ENCODE measurements at places on chromosomes 1 and 21. TPM values are rescaled to one million over a fixed set of nuclear protein-coding genes. Genes with fewer than 3 reads are reported as not detected.

Gene GPR52
- 0.12 TPM for total RNA-seq

Gene THEM5
- not detected for total RNA-seq

Gene CA6
- not detected for total RNA-seq

Gene ASTN1
- total RNA-seq, result not detected

Gene CALML6
- total RNA-seq, result 0.49 TPM

Gene TXLNA
- total RNA-seq, result 26.5 TPM

Gene DRAXIN
- total RNA-seq, result 0.10 TPM

Gene PLCH2
- 0.28 TPM for total RNA-seq

Gene PPP1R8
- 33.9 TPM for total RNA-seq

Gene SPAG17
- total RNA-seq, result not detected

Gene GNG5
- total RNA-seq, result 190 TPM

Gene REN
- 0.13 TPM for total RNA-seq

Gene PKNOX1
- 5.3 TPM for total RNA-seq

Gene DCST1
- not detected for total RNA-seq

Gene STIL
- 9.9 TPM for total RNA-seq

Gene ANKRD35
- total RNA-seq, result not detected

Gene TESK2
- total RNA-seq, result 0.14 TPM

Gene PATJ
- total RNA-seq, result 4.6 TPM

Gene DCST2
- total RNA-seq, result 0.17 TPM

Gene NDC1
- 23.7 TPM for total RNA-seq

Gene SHISA4
- 12.1 TPM for total RNA-seq

Gene LEFTY1
- total RNA-seq, result 0.50 TPM

Gene TDRD5
- total RNA-seq, result 0.08 TPM

Gene TMPRSS15
- not detected for total RNA-seq

Gene CYP4A22
- total RNA-seq, result not detected

Gene THAP3
- 16.9 TPM for total RNA-seq

Gene AMIGO1
- total RNA-seq, result 1.2 TPM

Gene GRIK1
- not detected for total RNA-seq

Gene GNPAT
- total RNA-seq, result 38.0 TPM

Gene ST6GALNAC5
- total RNA-seq, result not detected

Gene RCSD1
- total RNA-seq, result 0.06 TPM

Gene S100A8
- not detected for total RNA-seq

Gene C1orf116
- total RNA-seq, result 4.9 TPM

Gene WDR47
- total RNA-seq, result 8.2 TPM

Gene ACTA1
- 0.15 TPM for total RNA-seq

Gene KRTAP13-2
- total RNA-seq, result not detected

Gene RHOU
- total RNA-seq, result 6.4 TPM

Gene FAM151A
- 0.14 TPM for total RNA-seq

Data from A549 treated with GW870086 at 1 μM for 4 hours (cell line).